ENCODE measurements at places on chromosomes 16 and 17. TPM values are rescaled to one million over a fixed set of nuclear protein-coding genes. Genes with fewer than 3 reads are reported as not detected.

DNA sequence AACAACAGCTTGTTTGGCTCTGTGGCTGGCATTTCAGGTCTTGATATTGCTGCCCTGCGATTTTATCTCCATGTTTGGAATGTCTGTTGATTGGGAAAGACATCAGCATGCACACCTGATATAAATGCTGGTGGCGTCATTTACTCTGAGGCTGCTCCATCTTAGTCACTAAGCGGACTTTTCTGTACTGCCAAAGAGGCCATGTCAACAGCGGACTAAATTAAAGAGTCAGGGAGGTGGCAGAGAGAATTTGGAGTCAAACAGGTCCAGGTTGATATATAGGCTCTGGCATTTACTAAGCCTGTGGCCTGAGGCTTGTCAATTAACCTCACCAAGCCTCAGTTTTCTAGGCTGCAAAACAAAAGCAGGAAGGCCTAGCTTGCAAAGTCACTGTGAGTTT lies 6.2 kb downstream of the RBFOX1 start:
- no peaks in the 10 kb centered on the region for H3K4me1 ChIP-seq
- no peaks in the 10 kb centered on the region for H3K27me3 ChIP-seq
- DNase-seq, result no peak
- H3K27ac ChIP-seq, result no peak overlapping the region

GRCh38 chr17:18005496-18005895 lies 32.8 kb downstream of the DRC3 start:
- no peaks in the 10 kb centered on the region for H3K27me3 ChIP-seq
- no peak for DNase-seq
- H3K27ac ChIP-seq, result no peak overlapping the region
- no peaks in the 10 kb centered on the region for H3K4me1 ChIP-seq
- H3K4me3 ChIP-seq, result no peak overlapping the region

GRCh38 chr16:24986512-24987303 lies 28.5 kb downstream of the ARHGAP17 start:
- peak overlapping the region; percentile 55 for H3K27ac ChIP-seq
- H3K27me3 ChIP-seq, result no peaks in the 10 kb centered on the region
- peaks cover 6% of the 10 kb centered on the region for H3K4me1 ChIP-seq
- DNase-seq, result no peak

Gene PRAC2
- not detected for total RNA-seq

Data from GM23338 (cell line).